ENCODE measurements at places on chromosomes 3 and 15.

GRCh38 chr15:61621146-61621545 is 392.0 kb upstream of the RORA start:
- DNase-seq, result peak; percentile 28

DNA sequence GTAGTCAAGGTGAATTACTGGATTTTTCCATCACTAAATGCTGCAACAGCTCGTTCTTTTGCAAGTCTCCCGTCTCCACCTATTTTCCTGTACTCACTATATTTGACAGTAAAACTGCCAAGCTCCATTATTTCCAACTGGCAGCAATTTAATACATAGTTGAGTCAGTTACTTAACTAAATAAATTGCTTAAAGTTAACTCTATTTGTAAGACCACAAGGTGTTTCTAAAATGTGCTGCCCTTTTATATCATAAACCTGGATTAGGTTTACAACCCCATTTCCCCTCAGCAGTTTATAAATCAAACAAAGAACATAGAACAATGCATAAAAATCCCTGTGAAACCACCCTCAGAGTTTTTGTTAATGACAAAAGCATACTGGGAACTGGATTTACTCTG is 211.4 kb upstream of the DPH6 start:
- no peak for DNase-seq

- no peak for DNase-seq
Measured at GRCh38 chr15:101692801-101693598, 31.3 kb downstream of the TARS3 start.

DNA sequence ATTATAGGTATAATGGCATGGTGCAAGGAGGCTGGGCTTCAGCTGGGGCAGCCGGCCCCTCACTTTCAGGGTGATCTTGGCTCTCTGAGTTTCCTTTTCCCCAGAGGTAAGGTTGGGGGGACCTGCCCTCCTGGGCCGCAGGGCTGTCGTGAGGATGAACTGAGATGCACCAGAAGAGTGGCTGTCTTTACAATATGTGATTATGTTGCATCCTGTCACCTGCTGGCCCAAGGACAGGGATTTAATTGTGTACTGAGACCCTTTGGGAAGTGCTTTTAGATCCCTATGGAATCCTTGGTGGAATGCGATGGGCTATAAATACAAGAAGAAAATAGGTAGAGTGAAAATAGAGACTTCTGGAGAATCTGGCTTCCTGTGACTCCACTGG is 22.1 kb downstream of the ANAPC13 start:
- no peak for DNase-seq

DNA sequence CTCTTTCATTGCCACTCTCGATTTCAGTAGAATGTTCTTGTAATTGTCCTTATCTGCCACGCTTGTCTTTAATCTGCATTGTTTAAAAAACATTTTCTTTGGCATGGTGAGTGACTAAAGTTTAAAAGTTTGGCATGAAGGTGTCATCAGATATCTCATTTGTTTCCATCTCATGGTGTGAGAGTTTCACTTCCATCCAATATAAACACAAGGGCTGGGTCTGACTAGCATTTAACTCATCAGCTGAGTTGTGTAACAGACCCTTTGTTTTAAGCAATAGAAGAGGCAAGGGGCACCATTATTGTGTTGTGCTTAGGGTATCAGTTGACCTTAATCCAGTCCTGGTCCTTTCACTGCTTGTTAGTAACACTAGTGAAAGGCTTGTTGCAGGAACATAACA is 49.9 kb upstream of the IL12A start:
- DNase-seq, result no peak

DNA sequence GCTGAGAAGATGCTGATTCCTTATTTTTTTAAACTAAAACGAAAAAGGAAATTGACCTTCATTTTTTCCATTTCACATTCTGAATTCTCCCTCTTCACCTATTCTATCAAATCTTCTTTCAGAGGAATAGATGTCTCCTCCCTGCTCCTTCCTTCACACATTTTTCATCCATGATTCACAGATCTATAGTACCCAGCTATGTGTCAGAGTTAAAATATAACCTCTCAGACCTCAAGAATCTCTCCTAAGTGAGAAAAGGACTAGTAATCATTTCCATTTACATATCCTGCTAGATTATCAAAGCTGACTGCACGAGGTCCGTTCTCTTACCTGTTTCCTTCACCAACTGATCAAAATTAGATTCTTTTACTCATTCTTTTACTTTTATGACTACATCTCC is 1297.6 kb upstream of the ALCAM start:
- peak; percentile 1 for DNase-seq

DNA sequence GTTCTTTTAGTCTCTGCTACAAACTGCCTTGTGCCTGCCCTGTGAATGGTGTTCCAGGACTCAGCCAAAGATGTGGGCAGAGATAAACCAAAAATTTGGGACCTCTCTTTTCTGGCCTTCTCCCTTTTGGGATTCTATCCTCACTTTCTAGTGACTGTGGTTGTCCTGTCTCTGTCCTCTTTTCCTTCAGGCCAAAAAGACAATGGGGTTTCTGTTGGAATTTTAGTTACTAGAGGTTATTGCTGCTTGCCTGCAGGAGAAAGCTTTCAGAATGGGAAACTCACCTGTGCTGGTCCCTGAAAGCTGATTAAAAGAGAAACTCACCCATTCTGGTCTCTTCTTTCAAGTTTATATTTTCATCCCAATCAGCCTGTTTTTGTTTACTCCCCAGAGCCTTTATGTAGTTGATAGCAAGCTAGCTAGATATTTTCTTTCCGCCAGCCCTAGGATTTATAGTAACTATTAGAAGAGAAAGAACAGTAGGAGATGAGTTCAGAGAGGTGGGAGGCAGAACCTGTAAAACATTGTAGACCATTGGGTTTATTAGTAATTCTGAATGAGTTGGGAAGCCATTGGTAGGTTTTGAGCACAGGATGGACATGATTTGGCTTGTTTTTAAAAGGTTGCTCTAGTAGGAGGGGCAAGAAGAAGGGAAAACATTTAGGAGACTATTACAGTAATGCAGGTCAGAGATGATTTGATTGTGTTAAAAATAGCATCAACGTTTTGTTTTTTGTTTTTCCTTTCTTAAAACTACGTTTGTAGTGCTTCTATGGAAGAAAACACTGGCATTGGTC is 138.9 kb downstream of the TCF12 start:
- no peak for DNase-seq

Data from astrocyte of the hippocampus (primary cell).